ENCODE measurements at places on chromosomes 1 and 21. TPM values are rescaled to one million over a fixed set of nuclear protein-coding genes. Genes with fewer than 3 reads are reported as not detected.

The LENEP gene
- total RNA-seq = not detected

The CLCN6 gene
- 22.5 TPM for total RNA-seq

The SIK1 gene
- 0.33 TPM for total RNA-seq

The NUAK2 gene
- total RNA-seq = 2.8 TPM

The MROH9 gene
- not detected for total RNA-seq

The SPATA21 gene
- total RNA-seq = not detected

The MED8 gene
- total RNA-seq = 64.8 TPM

The MEX3A gene
- 2.0 TPM for total RNA-seq

The NOS1AP gene
- total RNA-seq = 0.29 TPM

The SPATA1 gene
- total RNA-seq = 1.3 TPM

The ZSWIM5 gene
- total RNA-seq = 1.3 TPM

The KCNN3 gene
- under 0.01 TPM for total RNA-seq

The FAM177B gene
- total RNA-seq = not detected

The TYW3 gene
- 18.0 TPM for total RNA-seq

The TTC3 gene
- total RNA-seq = 241 TPM

The ACADM gene
- total RNA-seq = 27.6 TPM

The C1orf116 gene
- total RNA-seq = not detected

The E2F2 gene
- total RNA-seq = 0.17 TPM

The NR1I3 gene
- total RNA-seq = not detected

The KRTAP11-1 gene
- not detected for total RNA-seq

Data from smooth muscle cell of trachea (primary cell).